ENCODE measurements at places on chromosomes 4 and X.

DNA sequence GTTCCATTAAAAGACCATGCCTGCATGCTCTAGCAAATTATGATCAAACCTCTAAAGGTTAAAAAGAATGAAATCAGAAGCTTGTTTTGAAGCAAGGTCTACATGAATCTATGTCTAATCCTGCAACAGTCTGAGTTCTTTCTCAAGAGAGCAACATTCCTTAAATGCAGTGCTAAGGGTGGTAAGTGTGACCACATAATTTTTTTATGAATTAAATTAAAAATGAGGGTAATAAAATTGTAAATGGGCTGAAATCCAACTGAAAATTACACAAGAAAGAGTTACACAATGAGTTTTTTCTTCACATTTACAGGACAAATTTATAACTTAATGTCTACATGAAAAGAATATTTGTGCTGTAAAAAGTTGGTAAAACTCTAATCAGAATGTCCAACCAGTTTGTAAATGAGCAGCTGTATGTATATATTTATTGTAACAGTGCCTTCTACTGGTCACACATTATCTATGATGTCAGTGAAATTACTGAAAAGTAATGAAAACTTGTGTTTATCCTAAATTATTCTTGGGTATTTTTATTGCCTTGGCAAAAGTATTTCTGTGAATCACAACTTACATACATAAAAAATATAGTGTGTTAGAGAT, 336.3 kb upstream of the PITX2 start:
- no peak for DNase-seq

DNA sequence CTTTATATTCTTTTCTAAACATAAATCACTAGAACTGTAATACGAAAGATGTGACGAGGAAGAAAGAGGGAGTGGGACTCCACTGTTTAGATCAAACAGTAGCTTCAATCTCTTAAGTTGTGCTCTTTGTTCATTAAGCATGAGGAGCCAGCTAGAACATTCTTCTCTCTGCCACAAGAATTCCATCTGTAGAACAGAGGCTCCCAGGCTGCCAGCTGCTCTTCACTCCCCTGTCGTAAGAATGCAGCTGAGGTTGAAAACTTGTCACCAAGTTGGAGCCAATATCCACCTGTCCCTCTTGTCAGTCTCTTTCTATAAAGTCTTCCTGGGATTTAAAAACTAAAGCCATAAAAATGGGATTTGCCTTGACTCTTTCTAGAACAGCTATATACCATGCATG, 65.0 kb upstream of the SEC24B start:
- DNase-seq: no peak

- no peak for DNase-seq
Measured at GRCh38 chr4:24720436-24720835, 74.9 kb upstream of the SOD3 start.

- no peak for DNase-seq
Measured at GRCh38 chr4:114694770-114695169, 96.2 kb downstream of the UGT8 start.

DNA sequence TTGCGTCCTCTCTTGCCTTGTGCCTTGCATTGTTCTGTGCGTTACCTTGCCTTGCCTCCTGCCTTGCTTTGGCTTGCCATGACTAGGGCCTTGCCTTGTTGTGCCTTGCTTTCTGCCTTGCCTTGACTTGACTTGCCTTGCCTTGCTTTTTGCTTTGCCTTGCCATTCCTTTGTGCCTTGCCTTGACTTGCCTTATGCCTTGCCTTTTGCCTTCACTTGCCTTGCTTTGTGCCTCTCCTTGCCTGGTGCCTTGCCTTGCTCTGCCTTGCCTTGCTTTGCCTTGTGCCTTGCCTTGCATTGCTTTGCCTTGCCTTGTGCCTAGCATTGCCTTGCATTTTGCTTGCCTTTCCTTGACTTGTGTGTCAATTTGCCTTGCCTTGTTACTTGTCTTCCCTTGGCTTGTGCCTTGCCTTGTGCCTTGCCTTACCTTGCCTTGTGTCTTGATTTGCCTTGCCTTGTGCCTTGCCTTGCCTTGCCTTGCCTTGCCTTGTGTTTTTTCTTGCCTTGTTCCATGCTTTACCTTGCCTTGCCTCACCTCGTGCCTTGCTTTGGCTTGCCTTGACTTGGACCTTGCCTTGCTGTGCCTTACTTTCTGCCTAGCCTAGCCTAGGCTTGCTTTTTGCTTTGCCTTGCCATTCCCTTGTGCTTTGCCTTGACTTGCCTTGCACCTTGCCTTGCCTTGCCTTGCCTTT, 95.8 kb downstream of the TAB3 start:
- no peak for DNase-seq

DNA sequence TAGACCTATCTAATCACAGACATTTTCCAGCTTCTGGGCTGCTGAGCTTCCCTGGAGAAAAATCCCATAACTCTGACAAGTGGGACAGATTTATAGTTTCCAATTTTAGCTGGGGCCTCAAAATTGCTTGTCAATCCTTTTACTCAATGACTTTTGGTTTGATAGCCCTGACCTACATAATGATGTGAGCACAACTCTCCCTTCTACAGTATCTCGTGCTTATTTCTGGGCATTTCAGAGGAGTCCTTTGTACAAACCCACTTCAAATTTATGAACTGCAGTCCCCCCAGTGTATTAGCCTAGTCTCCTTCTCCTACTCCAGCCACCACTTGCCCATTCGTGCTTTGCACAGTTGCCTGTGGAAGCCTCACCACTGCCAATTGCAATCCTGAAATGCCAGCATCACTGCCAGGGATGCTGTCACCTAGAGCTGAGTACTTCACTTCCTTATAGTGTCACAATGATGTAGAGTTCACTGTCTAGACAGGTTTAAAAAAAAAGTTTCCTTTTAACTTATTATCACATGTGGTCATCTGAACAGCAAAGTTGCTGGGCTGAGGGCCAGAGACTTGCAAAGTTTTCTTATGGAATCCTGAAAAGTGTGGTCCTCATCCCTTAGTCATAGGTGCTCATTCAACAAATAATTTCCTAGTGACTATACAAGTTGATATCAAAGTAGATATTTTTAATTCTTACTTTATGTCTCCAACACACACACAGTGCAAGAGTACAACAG, 21.2 kb downstream of the TRAM1L1 start:
- no peak for DNase-seq

DNA sequence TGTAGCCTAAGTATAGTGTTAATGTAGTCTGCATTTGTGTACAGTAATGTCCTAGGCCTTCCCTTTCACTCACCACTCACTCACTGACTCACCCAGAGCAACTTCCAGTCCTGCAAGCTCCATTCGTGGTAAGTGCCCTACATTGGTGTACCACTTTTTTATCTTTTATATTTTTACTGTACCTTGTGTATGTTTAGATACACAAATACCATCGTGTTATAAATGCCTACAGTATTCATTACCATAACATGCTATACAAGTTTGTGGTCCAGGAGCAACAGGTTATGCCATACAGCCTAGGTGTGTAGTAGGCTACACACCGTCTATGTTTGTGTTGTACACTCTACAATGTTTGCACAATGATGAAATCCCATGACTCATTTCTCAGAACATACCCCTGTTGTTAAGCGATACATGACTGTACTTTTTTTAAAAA, 15.4 kb downstream of the TSPAN5 start:
- peak; percentile 28 for DNase-seq

- DNase-seq: no peak
Measured at GRCh38 chr4:158203436-158203835, 6.8 kb upstream of the TMEM144 start.

GRCh38 chrX:40240844-40241243, 143.1 kb upstream of the BCOR start:
- DNase-seq: no peak

- no peak for DNase-seq
Measured at GRCh38 chrX:153922932-153923857, 2.9 kb downstream of the ARHGAP4 start.

- DNase-seq: no peak
Measured at GRCh38 chr4:4225915-4226605, 669 bp downstream of the OTOP1 start.

DNA sequence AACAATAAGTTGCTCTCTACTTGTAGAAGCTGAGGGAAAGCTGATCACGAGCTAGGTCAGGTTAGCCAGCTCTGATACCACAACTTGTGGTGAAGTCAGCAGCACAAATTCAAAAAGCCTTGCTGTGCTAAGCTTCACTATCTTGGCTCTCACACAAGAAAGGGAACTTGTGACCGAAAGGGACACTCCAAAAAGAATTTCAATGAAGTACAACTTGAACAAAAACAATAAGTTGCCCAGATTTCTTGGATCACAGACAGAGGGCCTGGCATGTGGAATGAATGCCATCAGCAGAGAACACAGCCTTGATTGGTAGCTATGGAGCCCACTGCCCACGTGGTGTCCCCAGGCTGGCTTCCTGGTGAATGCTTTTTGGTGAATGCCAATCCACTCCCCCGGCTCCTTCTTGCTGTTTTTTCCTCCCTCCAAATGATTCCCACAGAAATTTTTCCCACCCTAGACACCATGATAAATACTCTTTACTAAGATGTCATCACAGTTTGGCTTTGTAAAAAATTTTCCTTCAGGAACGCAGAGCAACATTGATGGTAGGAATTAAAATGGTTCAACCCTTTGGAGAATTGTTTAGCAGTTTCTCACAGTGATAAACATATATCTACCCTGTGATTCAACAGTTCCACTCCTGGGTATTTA, 82.6 kb downstream of the ANXA3 start:
- no peak for DNase-seq

DNA sequence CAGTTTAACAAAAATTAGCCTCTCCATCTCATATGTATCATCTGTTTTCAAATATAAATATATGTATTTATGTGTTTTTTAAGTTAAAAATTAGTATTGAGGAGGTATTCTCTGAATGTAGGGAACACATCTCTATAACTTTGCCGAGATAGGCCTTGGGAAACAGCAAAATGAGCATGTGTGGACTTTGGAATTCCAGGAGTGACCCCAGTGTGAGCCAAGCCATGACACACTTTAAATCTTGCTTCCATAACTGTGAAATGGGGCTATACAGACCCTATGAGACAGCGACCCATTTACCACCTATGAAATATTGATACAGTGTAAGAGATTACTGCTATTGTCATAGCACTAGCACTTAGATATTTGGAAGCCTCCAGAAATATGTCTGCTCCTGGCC, 58.8 kb downstream of the FRMPD4 start:
- DNase-seq: no peak

GRCh38 chr4:61824454-61824853, 624.3 kb downstream of the ADGRL3 start:
- no peak for DNase-seq

DNA sequence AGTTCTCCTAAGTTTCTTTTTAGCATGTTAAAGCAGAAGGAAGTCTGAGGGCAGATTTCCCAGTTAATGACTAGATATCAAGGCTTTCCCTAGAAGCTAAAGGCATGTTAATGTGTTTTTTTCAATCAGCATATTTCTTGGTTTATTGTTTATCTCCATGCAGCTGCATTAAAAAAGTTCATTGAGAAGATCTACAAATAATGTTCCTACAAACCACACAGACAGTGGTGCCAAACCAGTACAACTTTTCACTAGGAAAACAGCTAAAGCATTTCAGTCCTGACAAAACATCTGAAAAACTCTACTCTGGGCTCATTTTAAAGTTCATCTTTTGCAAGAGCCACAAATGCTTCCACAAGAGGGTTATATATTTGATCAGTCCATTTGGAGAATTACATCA, 320.0 kb downstream of the ADGRL3 start:
- no peak for DNase-seq

GRCh38 chr4:154164931-154165839, 326.4 kb downstream of the DCHS2 start:
- peak; percentile 66 for DNase-seq

DNA sequence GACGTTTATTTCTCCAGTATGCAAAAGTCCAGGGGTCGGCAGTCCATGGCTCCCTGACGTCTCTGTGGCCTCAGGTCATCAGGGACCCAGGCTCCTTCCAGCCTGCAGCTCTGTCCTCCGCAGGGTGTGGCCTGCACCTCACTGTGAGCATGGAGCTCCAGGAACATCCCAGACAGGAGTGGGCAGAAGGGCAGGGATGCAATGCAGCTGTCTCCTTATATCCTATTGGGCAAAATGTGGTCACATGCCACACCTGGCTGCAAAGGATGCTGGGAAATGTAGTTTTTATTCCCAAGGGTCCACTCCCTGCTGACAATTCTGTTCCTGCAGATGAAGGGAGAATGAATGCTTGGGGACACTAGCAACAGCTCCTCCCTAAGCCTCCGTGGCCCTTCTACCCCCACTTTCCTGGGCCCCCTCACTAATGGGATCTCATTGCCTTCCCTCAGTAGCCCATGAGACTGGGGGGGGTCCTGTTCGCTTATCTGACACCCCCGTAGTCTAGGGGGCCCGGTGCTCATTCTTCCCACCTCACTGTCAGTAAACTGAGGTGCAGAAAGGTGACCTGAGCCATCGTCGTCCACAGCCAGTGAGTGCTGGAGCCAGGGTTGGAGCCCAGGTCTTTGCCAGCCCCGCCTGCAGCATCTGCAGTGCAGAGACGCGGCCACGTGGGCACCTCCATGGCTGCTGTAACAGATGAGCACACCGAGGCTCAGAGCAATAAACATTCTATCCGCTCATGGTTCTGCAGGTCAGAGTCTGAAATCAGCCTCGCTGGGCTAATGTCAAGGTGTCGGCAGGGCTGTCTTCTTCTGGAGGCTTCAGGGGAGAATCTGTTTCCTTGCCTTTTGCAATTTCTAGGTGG, 5.9 kb upstream of the GRPEL1 start:
- peak; percentile 34 for DNase-seq

- DNase-seq: no peak
Measured at GRCh38 chr4:140222171-140222570, 68.2 kb upstream of the MAML3 start.

GRCh38 chrX:73647632-73648322, 84.8 kb downstream of the CHIC1 start:
- no peak for DNase-seq

DNA sequence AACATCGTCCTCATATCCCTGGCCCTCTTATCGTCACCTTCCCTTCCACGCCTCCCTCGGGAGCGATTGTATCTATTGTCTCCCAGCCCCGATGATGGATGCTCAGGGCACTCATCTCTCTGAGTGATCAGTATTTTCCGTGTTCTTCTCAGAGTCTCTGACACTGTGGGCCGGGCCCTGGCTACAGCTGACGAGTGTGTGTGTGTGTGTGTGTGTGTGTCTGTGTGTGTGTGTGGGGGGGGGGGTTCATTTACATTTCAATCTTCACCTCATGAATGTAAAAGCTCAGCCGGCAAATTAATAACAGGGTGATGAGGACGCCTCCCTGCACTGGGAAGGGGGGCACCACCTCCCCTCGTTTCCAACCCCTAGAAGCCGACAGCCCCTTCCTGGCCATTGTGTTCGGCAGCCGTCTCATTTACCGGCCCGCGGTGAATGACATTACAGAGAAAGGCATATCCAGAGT, 159.5 kb downstream of the SHOX start:
- no peak for DNase-seq

- DNase-seq: no peak
Measured at GRCh38 chr4:33184657-33185290, 2464.6 kb downstream of the PCDH7 start.

- DNase-seq: peak; percentile 70
Measured at GRCh38 chr4:99462875-99463464, 27.8 kb upstream of the ADH7 start.

- no peak for DNase-seq
Measured at GRCh38 chrX:30893206-30893605, 4.2 kb upstream of the TAB3 start.

- DNase-seq: no peak
Measured at GRCh38 chrX:24110069-24110468, 39.5 kb upstream of the ZFX start.

Measured in activated naive CD4-positive, alpha-beta T cell treated with anti-CD3 and anti-CD28 coated beads for 36 hours (primary cell).